Stimulated activated CD4-positive, alpha-beta T cell treated with anti-CD3 and anti-CD28 coated beads, Interleukin-2, amount 100 ng/mL, for 24 hours (primary cell): ENCODE measurements at places on chromosomes 5 and 9.
A peak's percentile ranks its signal among the peaks of the same experiment; 100 is the strongest.

GRCh38 chr5:135878156-135878620, 17.5 kb downstream of the IL9 start:
- no peak for DNase-seq

- peak; percentile 80 for DNase-seq
These were observed 4.9 kb upstream of the HRH2 start for GRCh38 chr5:175652741-175653663.

DNA sequence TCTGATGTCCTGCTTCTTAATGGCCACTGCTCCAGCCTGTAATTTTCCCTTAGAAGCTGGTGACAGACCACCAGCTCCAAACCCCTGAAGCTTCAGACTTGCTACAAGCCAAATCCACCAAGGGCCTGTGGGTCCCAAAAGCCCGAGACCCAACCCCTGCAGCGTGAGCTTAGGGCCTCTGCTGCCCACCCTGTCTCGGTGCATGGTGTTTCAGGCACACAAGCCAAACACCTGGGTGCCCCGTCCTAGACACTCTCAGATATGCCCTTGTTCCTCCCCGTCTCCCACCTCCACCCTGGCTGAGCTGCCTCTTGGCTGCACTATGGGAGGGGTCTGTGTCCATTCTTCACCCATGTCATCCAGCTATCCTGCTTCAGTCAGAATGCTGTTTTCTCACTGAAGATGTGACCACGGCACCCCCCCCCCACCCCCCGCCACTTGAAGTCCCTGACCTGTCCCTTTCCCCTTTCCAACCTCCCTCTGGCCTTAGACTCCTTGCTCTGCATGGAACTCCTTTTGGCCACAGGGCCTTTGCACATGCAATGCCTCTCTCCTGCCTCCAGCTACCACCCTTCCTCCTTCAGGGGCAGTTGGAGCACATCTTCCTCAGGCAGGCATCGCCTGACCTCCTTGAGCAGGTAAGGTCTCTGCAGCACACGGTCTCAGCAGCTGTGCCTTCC, 55.8 kb downstream of the ZNF354C start:
- DNase-seq, result no peak

DNA sequence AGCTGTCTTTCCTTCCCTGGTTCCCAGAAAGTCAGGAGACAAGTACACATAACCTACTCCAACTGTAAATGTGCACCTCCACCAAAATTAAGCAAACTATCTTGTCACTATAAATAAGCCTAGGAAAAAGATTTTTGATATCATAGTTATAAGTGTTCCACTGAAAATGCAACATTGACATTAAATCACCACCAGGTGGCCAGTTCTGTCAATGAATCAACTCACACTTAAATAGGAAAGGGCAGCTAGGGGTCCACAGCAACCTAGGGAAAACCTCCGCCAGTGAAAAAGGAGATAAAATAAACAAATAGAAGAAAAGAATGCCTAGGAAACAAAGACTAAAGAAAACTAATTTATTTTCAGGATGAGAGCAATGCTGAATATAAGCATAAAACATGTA, 243.0 kb upstream of the PTPRD start:
- DNase-seq, result no peak

DNA sequence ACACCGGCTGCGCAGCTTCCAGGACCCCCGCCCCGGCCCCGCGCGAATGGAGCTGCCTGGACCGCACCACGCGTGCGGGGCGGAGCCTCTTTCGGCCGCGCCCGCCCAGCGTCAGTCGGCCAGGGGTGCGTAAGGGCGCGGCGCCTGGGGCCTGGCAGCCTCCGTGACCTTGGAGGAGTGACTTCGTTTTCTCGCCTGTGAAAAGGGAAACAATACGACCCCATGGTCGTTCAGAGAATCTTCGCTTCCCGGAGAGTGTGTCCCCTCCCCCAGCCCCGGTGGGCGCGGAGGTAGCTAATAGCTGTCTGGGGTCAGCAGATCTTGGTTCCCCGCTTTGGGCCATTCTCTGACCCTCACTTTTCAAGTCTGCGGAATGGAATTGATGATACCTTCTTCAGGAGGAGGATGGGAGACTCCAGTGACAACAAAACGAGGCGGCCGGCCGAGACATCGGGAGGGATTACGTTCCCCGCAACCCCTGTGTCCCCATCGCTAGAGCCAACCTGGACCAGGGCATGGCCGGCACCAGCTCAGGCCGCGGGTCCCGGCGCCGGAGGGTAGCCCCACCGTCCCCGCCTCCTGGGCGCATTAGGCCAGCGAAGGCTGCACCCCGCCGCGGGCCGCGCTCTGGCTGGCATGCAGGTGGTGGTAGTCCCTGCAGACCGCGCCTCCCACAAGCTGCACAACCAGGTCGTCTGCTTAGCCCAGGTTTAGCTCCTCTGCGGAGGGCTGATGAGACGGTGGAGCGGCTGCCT, 5.5 kb upstream of the CDHR2 start:
- peak; percentile 74 for DNase-seq

- DNase-seq, result no peak
These were observed 121.2 kb upstream of the NFIB start for GRCh38 chr9:14434971-14435718.

GRCh38 chr5:173321886-173322285, 6.3 kb downstream of the STC2 start:
- DNase-seq, result no peak

- no peak for DNase-seq
These were observed 108.6 kb upstream of the ATP10B start for GRCh38 chr5:160960592-160960991.

- DNase-seq, result no peak
These were observed 59.5 kb downstream of the FGF10 start for GRCh38 chr5:44329716-44330115.
